ENCODE measurements at places on chromosomes 11 and 22.

- no peak for DNase-seq
Measured at GRCh38 chr11:73177380-73177777, 35.3 kb upstream of the FCHSD2 start.

- no peak for DNase-seq
Measured at GRCh38 chr11:72331761-72332160, 87.8 kb upstream of the PHOX2A start.

DNA sequence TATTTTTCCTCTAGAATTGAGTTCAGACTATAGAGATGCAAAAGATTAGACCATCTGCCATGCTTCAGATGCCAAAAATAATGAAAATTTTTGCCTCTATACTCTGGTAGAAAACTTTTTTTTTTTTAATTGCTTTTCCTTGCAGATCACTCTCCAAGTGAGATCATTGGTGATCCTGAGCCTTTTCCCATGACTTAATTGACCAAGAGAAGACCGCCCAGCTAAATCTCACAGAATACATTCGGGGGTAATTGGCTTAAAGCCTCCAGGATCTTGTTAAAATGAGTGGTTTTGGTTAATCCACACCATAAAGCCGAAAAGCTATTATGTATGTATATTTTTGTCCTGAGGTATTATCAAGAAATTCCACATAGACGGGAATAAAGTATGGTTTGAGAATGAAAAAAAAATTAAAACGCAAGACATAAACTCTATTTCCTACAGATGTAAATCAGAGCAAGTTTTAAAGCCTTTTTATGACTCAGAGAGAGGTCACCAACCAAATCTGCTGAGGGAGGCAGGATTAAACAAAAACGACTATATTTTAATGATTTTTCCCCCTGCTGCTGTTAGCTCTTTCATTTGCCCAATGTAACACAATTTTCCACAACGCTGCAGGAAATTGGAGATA is 64.0 kb downstream of the PARVA start:
- peak; percentile 73 for DNase-seq

DNA sequence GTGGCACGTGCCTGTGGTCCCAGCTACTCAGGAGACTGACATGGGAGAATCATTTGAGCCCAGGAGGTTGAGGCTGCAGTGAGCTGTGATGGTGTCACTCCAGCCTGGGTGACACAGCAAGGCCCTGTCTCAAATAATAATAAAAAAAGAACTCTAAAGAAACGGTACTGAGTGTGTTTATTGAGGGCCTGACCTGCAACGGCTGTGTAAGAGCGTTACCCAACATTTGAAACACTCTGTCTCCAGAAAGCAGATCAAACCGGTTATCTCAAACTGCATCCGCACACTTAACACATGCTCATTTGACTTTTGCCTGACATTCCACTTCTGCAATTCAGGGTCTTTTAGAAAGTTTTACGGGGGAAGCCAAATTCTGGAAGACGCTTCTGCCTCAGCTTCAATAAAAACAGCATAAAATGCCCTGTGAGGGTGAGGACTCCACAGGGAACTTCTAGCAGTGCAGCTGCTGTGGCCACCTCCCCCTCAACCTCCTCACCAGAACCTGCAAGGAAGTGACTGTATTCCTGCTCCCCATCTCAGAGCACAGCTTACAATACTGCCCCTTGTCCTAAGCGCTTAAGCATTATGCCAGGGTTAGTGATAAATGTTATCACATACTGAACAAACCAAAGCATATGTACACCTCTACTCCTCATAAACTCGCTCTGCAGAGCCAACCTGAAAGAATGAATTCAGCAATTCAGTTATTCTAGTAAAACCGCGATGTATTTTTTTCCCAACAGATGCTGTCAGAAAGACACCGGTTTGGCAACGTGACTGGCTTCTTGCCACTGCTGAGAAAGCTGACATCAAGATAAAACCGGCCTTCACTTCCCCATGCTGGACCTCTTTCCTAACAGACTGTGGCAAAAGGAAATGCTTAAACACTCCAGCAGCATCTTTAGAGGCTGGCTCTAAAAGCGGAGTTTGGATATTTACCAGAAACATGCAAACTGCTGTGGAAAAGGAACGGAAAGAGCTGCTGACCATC is 52.2 kb downstream of the PRDM10 start:
- peak; percentile 54 for DNase-seq

DNA sequence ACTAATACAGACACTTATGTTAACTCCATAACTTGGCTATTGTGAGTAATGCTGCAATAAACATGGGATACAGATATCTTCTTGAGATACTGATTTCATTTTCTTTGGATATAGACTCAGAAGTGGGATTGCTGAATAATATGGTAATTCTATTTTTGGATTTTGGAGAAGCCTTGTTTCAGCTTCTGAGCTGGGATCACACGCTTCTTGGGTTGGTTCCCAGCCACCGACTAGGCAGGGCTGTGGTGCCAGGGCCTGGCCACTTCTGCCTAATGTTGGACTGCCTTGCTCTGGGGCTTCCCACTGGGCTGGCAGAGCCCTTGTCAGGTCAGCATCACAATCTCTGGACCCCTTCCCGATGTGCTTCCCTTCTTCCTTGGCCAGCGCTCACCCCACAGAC is 14.0 kb upstream of the MCHR1 start:
- DNase-seq, result peak; percentile 24

DNA sequence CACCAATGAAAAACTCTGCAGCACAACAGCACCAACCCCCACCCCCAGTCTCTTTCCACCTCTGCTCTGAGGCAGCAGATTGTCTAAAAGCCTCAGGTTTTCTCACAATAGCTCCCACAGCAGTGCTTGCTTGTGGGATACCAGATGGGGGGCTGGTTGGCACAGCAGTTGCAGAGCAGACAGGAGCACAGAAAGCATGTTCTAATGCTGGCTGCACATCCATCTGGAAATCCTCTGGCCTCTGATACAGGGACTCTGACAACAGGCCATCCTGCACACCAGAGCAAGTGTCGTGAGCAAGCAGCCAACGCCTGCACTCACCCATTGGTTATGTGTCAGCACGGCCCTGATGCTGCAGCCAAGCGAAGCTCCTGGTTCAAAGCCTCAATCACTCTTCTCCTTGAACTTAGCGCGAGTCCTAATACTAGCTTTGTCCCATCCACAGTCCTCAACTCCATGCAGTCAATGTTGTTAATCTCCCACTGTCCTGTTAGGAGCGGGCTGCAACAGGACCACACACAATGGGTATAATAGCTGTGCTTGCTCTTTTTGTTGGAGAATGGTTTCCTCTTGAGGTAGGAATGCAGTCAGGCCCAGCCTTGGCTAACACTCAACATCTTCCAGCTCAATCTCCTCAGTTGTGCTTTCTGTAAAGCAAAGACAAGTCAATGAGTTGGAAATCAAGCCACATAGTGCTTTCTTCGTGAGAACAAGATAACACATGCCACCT is 30.3 kb downstream of the VSTM5 start:
- no peak for DNase-seq

DNA sequence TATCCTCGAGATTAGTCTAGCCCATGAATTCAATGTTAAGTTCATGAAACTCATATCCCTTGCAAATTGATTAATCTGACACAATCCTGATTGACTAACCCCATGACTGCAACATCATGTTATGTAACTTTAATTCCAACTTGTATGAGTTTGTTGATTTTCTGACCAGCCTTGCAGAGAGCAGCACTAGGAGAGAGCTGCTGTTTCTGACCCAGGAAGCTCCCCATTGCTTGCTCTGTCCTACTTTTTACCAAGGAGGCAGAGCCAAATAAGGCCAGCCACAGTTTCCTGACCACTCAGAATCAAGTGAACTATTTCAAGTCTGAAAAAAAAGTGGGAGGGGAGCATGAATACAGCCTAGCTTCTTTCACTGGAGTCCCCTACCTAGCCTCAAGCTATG is 13.2 kb downstream of the MPZL3 start:
- DNase-seq, result no peak

GRCh38 chr22:40028098-40028425 is 33.3 kb downstream of the FAM83F start:
- no peak for DNase-seq

GRCh38 chr11:70378506-70379134 is 19.7 kb upstream of the CTTN start:
- DNase-seq, result no peak

DNA sequence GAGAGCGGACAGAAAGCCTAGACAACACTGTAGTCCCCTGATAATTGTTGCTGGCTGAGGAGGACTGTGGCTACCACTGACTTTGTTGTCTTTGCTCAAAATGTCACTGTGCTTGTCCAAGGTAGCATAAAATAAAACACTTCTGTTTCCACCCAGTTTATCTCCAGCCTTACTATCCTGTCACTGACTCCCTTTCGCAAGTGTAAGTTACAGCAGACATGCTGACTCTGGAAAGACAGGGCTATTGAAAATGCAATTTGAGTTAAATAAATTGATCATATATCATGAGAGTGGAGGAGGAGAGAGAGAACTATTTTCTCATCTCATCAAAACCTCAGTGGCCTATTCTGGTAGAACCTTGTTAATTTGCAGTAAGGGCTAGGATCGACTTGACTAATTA is 138.0 kb upstream of the KIRREL3 start:
- no peak for DNase-seq

DNA sequence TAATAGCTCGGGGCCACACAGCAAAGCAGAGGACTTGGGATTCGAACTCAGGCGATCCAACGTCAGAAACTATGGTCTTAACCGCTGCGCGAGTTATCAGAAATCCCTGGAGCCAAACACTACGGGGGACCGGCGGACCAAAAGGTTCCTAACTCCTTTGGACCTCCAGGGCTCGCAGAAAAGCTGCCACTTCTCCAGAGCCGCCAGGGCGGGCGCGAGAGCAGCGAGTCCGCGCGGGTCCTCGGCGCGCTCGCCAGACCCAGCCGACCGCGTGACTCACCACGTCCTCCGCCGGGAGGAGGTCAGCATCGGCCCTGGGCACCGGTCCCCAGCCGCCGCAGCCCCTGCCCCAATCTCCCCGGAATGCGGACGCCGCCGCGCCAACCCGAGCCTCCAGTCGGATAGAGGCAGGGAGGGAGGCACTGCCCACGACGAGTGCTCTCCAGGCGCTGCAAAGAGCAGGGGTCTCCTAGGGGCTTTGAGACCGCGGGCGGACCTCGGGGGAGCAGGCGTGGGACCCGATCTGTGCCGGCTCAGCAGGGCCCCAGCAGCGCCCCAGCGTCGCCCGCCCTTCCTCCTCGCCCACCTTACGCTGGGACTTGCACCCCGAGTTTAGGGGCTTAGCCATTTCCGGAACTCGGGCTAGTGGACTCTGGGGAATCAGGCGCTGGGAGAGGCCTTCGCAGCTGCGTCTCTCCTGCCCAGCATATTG is 6.2 kb upstream of the ALX4 start:
- DNase-seq, result peak; percentile 55

DNA sequence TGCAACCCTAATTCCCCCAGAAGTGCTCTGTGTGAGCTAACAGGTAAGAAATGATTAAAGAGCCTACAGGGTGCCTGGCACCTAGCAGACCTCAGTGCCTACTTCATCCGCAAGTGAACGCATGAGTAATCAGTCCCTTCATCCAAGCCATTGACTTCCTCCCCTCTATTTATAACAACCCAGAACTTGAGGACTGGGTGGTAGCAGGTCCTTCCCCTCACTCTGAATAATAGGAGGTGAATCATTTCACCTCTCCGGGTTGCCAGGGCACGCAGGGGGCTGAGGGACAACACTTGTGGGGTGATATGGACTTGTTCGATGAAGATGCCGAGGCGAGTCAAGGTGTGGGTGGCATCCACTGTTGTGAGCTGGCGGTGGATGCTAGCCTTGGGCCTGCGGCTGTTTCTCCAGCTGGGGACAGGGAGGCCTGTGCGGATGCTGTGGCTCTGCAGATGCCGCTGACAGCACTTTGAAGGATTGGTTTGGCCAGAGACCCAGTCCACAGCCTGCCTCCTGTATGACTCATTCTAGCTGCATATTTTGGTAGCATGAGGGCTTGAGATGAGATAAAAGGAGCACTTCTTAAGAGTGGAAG is 11.7 kb upstream of the SORL1-AS1 start:
- DNase-seq, result peak; percentile 88

DNA sequence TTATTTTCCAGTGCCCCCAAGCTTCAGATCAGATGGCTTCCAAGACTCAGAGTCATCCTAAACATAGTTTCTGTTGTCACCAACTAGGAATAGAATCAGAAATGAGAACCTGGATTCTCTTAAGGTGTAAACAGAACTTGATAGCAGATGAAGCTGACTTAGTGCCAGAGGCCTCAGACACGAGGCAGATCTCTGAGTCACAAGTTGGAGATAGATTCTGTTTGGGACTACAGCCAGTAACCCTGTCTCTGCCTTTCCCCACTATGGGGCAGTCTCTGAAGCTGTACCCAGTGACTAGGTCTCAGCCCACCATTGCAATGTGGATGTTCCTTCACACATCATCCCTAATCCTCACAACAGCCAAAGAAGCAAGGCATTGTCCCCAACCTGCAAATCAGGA is 25.4 kb downstream of the NEU3 start:
- DNase-seq, result peak; percentile 81

GRCh38 chr11:5605849-5606248 is 9.4 kb downstream of the TRIM6 start:
- peak; percentile 65 for DNase-seq

- DNase-seq, result peak; percentile 74
Measured at GRCh38 chr11:104164028-104164520, at the start of gene PDGFD. TSS of gene PDGFD (minus strand) at chr11:104164147.

- peak; percentile 64 for DNase-seq
Measured at GRCh38 chr11:65430406-65431217, 8.0 kb downstream of the NEAT1 start.

GRCh38 chr22:37326726-37327125 is 44.4 kb downstream of the CYTH4 start:
- DNase-seq, result no peak

- peak; percentile 35 for DNase-seq
Measured at GRCh38 chr22:28329186-28330073, 350.2 kb downstream of the TTC28 start.

GRCh38 chr11:12802418-12803085 is 128.3 kb downstream of the TEAD1 start:
- peak; percentile 54 for DNase-seq

- peak; percentile 88 for DNase-seq
Measured at GRCh38 chr11:111944139-111944538, 7.0 kb downstream of the DIXDC1 start.

GRCh38 chr22:48699511-48699910 is 1128.2 kb downstream of the BRD1 start:
- DNase-seq, result no peak

DNA sequence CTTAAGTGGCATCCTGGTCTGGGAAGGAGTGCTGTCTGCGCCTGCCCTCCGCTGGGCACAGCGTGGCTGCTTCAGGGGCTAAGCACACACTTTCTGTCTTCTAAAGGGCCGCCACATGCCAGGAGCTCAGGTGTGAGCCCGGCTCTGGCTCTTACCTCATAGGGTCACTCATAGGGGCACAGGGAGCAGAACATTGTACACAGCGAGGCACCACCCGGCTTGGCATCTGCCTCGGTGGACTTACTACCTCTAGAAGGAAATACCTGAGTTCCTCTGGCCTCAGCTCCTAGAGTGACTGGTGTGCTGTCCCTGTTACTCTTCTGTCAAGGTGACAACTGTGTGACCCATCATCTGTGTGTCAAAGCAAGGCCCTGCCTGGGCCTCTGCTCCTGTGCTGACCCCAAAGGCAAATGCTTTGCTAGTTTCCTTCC is 13.4 kb downstream of the NEAT1 start:
- peak; percentile 17 for DNase-seq

- DNase-seq, result no peak
Measured at GRCh38 chr22:17973217-17973616, 51.1 kb downstream of the MICAL3 start.

- no peak for DNase-seq
Measured at GRCh38 chr11:69940246-69940610, 121.0 kb upstream of the FGF3 start.
